ENCODE measurements at places on chromosomes 11 and 22.

DNA sequence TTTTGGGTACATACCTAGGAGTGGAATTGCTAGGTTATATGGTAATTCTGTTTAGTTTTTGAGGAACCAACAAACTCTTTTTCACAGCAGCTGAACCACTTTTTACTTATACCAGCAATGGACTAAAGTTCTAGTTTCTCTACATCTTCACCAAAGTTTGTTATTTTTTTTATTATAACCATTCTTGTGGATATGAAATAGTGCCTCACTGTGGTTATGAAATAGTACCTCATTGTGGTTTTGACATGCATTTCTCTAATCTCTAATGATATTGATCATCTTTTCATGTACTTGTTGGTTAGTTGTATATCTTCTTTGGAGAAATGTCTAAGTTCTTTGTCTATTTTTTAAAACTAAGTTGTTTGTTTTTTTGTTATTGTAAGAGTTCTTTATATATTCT is 27.2 kb downstream of the STIM1 start:
- no peak for DNase-seq

- DNase-seq, result no peak
These were observed 15.1 kb downstream of the OR51E1 start for GRCh38 chr11:4658629-4659445.

DNA sequence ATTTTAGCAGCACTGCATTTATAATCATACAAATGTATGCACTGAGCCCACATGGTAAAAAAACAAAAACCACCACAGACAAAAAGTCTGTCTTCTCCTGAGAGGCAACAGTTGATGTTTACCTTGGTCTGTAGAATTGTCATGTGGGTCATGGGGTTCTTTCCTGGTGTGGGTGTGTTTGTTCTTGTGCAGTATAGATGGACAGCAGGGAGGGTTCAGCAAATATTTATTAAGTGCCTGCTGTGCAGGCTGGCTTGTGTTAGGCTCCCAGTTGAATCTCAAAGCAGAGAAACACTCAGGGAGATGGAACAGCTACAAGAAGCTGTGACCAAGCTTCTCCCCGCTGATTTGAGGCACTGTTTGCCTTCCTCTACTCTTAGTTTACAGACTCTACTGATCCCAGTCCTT is 82.2 kb downstream of the PISD start:
- no peak for DNase-seq

DNA sequence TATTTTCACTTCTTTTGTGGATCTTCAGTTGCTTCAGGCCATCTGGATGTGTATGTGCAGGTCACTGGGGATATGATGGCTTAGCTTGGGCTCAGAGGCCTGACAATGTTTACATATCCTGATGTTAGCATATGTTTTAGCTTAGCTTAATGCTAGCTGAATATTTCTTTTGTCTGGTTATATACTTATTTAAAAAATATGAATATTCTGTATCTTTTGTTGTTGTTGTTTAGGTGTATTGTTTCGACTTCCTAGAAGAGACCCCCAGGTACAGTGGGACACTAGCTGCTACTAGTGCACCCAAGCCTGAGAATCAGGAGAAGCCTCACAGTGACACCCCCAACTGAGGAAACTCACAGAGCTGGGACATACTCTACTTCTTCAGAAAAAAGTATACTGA is at the start of gene KDM4E:
Gene KDM4E (plus strand): TSS at position 301 of the 400 bp plus-strand sequence. CDS start 300 bp downstream, outside the sequence.
- DNase-seq, result no peak

DNA sequence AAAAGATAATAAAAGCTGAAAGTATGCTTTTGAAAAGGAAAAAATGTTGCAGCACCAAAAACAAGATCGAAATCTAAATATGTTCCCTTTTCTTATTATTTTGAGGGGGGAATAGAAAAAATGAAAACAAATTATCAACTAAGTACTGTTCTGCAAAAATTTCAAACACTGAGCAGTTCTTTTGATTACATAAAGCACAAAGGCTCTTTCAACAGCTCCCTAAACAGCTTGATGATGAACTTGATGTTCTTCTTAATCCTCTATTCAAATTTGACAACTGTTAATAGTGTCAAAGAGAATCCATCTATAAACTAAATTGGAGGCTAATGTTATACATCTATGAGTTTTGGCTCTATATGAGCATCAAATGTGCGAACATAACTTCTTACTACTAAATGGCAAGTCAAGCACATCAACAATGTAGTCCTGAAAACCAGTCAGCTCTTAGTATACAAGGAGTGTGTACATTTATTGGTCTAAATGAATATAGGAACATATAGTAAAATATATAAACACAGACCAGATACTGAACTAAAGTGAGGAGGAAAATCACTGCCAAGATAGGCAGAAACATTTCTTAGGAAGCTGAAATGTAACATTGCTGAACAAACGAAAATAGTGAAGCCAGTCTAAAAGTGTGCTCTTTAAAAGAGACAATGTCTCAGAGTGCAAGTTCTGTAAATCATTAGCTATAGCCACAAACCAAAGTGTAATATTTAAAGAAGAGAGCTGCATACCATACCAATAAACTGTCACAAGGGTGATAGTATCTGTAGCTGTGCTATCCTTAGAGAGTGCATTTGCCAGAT is 94.3 kb downstream of the SOX6 start:
- DNase-seq, result no peak

GRCh38 chr22:26990503-26991189 is 333.3 kb downstream of the MIAT start:
- DNase-seq, result no peak

GRCh38 chr11:35143297-35144135 is 4.5 kb downstream of the CD44 start:
- DNase-seq, result peak; percentile 61

DNA sequence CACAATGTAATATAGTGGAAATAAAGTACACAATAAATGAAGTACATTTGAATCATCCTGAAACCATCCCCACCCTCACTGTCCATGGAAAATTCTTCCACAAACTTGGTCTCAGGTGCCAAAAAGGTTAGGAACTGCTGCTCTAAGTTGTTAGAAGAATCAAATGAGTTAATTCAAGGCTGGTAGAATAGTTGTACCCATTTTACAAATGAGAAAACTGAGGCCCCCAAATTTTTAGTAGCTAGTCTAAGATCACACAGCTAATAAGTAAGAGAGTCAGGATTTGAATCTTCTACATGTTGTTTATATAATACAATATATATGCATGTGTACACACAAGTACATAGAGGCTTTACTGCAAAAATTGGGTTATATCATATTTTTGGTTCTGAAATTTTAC is 43.1 kb downstream of the MIAT start:
- no peak for DNase-seq

GRCh38 chr22:47102081-47102480 is 339.6 kb downstream of the TBC1D22A start:
- no peak for DNase-seq

DNA sequence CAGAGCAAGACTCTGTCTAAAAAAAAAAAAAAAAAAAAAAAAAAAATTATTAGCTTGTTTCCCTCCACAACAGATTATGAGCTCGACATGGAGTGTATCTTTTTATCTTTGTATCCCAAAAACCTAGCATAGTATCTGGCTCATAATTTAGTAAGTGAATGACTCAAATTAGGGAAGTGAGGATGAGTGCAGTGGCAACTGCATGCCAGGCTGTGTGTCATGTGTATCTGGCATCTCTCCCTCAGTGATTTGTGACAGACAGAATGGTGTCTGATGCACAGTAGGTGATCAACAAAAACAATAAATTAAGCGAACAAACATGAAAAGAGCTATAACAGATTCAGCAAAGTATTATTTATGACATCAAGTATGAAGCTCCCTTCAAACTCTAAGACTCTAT is 7.2 kb downstream of the STK33 start:
- peak; percentile 36 for DNase-seq

- no peak for DNase-seq
These were observed 21.9 kb downstream of the IGSF9B start for GRCh38 chr11:133934599-133935550.

- DNase-seq, result no peak
These were observed 25.0 kb downstream of the FADS3 start for GRCh38 chr11:61866231-61866957.

DNA sequence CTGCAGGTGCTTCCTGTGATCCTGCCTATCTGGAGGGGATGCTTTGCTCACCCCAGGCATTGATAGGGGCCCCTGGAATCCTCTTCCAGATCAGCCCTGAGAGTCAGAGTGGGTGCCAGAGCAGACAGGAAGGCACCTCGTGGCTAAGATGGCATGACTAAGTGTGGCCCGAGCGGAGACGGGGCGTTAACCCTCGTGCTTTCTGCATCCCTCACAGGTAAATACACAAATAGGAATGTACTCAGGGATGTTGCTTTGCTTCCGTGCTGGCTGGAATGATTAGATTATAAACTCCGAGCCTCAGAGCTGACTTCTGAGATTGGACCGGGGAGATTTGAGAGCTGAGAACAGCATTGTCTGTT is 312.7 kb upstream of the B3GAT1 start:
- no peak for DNase-seq

DNA sequence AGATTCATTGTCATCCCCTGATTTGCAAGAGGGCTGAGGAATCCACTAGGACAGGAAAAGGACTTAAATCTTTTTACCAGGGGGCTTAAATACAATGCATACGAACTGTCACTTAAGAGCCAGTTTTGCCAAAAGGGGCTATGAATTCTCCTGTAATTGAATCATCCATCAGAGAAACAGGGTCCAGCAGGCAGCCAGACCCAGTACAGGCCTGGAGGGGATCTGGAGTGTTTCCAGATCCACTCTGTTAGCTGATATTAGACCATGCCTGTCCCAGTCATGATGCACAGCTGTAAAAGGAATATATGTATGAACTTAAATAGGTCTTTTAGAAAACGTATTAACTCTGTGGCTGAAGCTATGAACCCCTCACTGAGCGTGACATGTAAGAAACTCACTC is 53.8 kb upstream of the PRSS23 start:
- DNase-seq, result no peak

DNA sequence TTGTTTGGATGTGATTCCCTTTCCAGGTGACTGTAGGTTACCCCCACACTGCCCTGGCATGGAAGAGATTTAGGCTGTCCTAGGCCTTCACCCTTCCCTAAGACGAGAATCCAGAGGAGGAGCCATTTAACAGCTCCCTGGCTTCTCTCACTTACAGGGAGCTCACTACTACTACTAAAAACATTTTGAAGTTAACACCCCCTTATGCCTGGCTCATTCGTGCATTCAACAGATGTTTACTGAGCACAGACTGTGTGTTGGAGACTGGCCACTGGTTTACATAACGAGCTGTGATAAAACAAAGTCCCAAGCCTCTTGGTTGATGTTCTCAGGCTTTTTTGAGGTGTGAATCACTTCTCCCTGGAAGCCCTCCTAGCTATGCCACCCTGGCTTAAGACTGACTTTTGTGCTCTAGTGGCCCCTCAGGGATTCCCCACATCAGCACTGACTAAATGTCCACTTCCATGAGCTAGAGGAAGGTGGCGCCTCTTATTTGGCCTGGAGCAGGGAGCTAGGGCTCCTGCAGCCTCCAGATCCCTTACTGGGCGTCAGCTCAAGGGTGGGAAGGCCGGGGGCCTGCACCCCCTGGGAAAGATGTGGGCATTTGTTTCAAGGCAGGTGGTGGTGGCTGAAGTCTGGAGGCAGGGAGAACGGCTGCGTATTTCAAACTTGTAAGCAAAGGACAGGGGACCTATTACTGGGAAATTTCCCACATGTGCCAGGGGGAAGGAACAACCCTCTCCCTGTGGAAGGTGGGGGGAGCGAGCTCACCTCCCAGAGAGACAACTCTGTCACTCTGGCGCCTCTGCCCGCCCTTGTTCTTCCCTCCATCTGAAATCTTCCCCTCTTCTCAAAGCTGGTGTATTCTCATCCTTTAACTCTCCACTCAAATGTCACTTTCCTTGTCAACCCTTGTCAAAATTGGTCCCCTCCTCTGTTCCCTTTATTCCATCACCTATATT is 19.4 kb upstream of the MALAT1 start:
- DNase-seq, result peak; percentile 63

DNA sequence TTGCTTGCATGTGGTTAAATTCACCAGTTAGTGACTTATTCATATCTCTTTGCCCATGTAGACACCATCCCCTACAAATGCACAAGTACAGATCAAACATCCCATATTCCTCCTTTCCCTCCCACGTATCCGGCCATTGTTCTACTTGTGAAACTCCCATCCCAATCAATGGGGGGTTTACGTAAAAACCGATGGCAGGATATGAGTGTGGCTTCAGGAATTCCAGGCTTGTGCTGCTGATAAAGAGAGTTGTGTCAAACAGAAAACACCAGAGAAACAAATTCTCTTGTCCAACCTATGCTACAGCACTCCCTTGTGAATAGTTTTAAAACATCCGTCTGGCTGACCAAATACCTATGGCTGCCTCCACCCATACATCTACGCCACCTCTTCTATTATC is 15.5 kb downstream of the FLI1 start:
- no peak for DNase-seq

DNA sequence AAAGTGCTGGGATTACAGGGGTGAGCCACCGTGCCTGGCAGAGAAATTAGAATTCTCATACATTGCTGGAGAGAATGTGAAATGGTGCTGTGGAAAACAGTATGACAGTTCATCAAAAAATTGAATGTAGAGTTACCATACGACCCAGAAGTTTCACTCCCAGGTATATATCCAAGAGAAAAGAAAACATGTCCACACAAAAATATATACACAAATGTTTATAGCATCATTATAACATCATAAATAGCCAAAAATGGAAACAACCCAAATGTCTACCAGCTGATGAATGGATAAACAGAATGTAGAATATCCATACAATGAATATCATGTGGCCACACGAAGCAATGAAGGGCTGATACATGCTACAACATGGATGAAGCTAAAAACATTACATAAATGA is 34.6 kb downstream of the MED15 start:
- DNase-seq, result no peak

GRCh38 chr11:19524171-19524671 is 188.4 kb upstream of the NAV2 start:
- DNase-seq, result no peak

GRCh38 chr11:35150454-35150853 is 11.5 kb downstream of the CD44 start:
- no peak for DNase-seq

- DNase-seq, result no peak
These were observed 198.5 kb downstream of the MSANTD4 start for GRCh38 chr11:105823495-105824033.

DNA sequence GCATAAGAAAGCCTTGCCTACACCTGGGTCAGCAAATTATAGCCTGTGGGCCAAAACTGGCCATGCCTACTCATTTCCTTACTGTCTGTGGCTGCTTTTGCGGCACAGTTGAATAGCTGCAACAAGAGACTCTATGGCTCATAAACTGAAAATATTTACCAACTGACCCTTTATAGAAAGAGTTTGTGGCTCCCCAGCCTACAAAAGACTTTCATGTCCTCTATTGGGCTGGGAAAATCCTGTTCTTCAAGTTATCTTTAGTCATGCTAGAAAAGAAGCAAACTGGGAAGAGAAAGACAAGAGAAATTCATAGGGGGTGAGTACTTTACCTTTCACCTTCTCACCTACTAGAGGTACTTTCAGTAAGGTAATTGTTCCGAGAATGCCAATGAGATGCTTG is 175.1 kb downstream of the SWAP70 start:
- no peak for DNase-seq
